Thoracic aorta endothelial cell (primary cell): ENCODE measurements at places on chromosomes 2 and 18. TPM values are rescaled to one million over a fixed set of nuclear protein-coding genes. Genes with fewer than 3 reads are reported as not detected.

NEU2 gene
- total RNA-seq, result not detected in 2 replicates

CNTNAP5 gene
- total RNA-seq, result not detected in 2 replicates

TOGARAM2 gene
- total RNA-seq, result under 0.01 and 0.13 TPM in 2 replicates

SPATA3 gene
- total RNA-seq, result not detected in 2 replicates

ATG9A gene
- total RNA-seq, result 39.1 and 67.8 TPM in 2 replicates

DSEL gene
- 8.4 and 14.6 TPM in 2 replicates for total RNA-seq

WNT6 gene
- total RNA-seq, result not detected in 2 replicates

CAB39 gene
- total RNA-seq, result 94.0 and 95.9 TPM in 2 replicates

SLC8A1 gene
- total RNA-seq, result 2.0 and 7.0 TPM in 2 replicates

CPS1 gene
- total RNA-seq, result 6.8 and 12.8 TPM in 2 replicates

IL36B gene
- not detected in 2 replicates for total RNA-seq

CPLX4 gene
- not detected in 2 replicates for total RNA-seq

C2orf42 gene
- 14.0 and 14.6 TPM in 2 replicates for total RNA-seq

DNAH6 gene
- under 0.01 and 0.14 TPM in 2 replicates for total RNA-seq

FBXO15 gene
- total RNA-seq, result 0.53 TPM in 1 of 2 replicates, not detected in the other

XDH gene
- total RNA-seq, result under 0.01 TPM in 2 replicates

FHL2 gene
- total RNA-seq, result 81.8 and 110 TPM in 2 replicates

LYPD6B gene
- not detected in 2 replicates for total RNA-seq

ITPRIPL1 gene
- 1.6 and 3.7 TPM in 2 replicates for total RNA-seq

STPG4 gene
- 0.13 and 0.65 TPM in 2 replicates for total RNA-seq

FAM237A gene
- not detected in 2 replicates for total RNA-seq

POTEC gene
- not detected in 2 replicates for total RNA-seq

SPDYA gene
- 1.5 and 2.7 TPM in 2 replicates for total RNA-seq

OTOS gene
- not detected in 2 replicates for total RNA-seq

GAREM2 gene
- total RNA-seq, result 1.1 TPM in 2 replicates

TDRD15 gene
- under 0.01 TPM in 1 of 2 replicates, not detected in the other for total RNA-seq

CDCA7 gene
- total RNA-seq, result 22.7 and 31.7 TPM in 2 replicates

ACOXL gene
- total RNA-seq, result not detected in 2 replicates

ERBB4 gene
- total RNA-seq, result 0.13 and 0.14 TPM in 2 replicates

REL gene
- total RNA-seq, result 11.6 and 12.4 TPM in 2 replicates

GPR155 gene
- 2.3 and 2.7 TPM in 2 replicates for total RNA-seq

INPP5D gene
- 36.8 and 39.6 TPM in 2 replicates for total RNA-seq

CAD gene
- 46.7 and 70.7 TPM in 2 replicates for total RNA-seq

PTCD3 gene
- 97.6 and 121 TPM in 2 replicates for total RNA-seq

GGCX gene
- 41.6 and 42.8 TPM in 2 replicates for total RNA-seq

EVA1A gene
- 50.0 and 53.2 TPM in 2 replicates for total RNA-seq

IHH gene
- 0.13 TPM in 1 of 2 replicates, not detected in the other for total RNA-seq

TMEM37 gene
- total RNA-seq, result 1.1 and 2.4 TPM in 2 replicates

LHCGR gene
- total RNA-seq, result not detected in 2 replicates

EIF4E2 gene
- total RNA-seq, result 114 and 120 TPM in 2 replicates

GPR17 gene
- not detected in 2 replicates for total RNA-seq

CD302 gene
- 15.9 and 16.1 TPM in 2 replicates for total RNA-seq
